Stimulated activated naive CD8-positive, alpha-beta T cell treated with anti-CD3 and anti-CD28 coated beads, Interleukin-15, amount 100 ng/mL, for 72 hours (primary cell): ENCODE measurements at places on chromosomes 16 and 17.

DNA sequence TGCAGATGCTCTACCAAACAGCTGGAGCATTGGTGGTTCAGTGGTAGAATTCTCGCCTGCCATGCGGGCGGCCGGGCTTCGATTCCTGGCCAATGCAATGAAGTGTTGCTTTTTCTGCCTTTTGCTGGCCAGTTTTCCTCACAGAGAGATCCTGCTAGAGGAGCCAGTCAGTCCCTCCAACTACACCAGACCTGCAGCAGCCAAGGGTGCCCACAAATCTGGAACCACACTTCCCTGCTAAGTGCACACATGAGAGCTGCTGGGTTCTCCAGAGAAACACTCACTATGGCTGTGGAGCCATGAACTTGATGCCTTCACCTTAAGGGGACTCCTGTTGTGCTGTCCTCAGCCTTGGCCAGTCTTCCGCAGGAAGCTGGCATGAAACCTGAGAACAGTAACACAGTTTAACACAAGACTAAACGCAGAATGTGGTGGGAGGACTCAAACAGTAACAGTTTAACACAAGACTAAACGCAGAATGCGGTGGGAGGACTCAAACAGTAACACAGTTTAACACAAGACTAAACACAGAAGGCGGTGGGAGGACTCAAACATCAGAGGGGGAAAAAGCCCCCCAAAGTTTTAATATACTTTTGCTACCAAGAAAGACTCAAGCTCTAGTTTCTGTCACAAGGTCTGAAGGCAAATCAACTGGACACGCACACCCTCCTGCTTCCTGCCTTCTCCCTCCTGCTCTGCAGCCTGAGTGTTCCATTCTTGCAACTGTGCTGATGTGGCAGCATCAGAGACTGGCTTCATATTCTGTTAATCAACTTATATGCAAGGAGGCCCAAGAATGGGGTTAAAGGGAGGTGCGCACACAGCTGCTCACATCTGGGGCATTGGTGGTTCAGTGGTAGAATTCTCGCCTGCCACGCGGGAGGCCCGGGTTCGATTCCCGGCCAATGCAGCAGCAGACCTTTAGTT, 12.0 kb downstream of the VAC14 start:
- DNase-seq = no peak

DNA sequence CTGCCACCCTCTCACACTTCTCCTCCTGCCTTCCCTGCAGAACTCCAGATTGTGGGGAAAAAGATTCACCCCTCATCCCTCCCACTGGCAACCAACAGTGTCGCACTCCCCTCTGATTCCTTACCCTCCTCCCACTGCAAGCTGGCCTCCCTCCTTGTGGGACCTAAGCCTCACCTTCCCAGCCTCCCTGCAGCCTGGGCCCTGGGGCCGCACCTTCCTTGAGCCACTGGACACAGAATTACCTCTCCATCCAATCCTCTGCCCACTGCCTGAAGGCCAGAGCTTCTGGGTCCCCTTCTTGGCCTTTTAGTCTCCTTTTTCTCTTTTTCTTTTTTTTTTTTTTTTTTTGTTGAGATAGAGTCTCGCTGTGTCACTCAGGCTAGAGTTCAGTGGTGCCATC, 33.9 kb downstream of the NGFR start:
- DNase-seq = no peak

DNA sequence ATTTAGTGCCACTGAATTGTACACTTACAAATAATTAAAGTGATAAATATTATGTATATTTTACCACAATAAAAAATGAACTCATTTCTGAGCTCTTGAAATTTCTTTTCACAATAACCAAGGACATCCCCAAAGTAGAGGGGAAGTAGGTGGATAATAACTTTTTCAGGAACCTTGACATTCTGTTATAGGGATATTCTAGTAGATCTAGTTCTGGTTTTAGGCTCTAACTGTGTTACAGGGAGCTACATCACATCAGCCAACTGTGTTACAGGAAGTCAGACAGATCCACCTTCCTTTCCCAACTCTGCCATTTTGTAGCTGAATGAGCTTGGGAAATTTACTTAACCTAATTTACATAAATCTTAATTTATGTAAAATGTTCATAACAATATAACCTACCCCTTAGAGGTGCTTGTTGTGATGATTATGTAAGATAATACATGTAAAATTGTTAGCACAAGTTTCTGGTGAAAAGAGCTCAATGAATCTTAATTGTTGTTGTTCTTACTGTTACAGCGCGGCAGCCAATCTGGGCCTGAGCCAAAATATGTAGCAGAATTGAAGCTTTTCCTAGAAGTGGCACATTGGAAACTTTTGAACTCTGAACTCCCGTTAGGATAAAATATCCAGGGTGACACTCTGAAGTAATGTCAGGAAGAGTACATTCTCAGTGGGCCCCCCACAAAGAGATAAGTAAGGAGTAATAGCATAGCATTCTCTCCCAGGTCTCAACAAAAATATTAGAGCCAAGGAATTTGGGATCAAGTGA, 169.8 kb downstream of the AATF start:
- DNase-seq = no peak

DNA sequence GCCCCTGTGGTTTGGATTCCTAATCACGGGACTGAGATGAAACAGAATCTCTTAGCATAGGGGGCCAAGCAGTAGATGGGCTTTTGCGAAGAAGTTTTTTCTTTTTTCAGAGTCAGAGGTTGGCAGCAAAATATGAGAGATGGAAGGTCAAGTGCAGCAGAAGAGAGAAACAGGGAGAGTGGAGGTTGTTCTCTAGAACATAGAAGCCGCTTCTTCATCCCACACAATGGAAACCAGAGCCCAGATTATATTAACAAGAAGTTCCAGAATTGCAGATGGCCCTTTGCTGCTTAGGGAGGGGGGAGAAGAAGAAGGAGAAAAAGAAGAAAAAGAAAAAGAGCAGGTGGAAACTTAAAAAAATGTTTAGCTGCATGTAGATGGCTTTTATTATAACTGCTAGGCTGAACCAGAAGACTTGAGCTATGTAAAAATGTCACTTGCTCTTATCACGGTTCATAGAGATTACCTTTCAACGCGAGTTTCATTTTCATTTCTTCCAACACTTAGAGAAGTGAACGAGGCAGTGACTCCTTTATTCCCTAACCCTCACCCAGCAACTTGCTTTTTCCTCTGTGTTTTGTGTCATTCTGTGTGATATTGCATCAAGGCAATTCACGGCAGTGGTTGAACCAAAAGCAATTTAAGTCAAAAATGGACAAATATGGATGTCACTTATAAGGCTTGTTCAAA, 737.5 kb downstream of the WWOX start:
- DNase-seq = no peak
